ENCODE measurements at places on chromosomes 11 and 22.

DNA sequence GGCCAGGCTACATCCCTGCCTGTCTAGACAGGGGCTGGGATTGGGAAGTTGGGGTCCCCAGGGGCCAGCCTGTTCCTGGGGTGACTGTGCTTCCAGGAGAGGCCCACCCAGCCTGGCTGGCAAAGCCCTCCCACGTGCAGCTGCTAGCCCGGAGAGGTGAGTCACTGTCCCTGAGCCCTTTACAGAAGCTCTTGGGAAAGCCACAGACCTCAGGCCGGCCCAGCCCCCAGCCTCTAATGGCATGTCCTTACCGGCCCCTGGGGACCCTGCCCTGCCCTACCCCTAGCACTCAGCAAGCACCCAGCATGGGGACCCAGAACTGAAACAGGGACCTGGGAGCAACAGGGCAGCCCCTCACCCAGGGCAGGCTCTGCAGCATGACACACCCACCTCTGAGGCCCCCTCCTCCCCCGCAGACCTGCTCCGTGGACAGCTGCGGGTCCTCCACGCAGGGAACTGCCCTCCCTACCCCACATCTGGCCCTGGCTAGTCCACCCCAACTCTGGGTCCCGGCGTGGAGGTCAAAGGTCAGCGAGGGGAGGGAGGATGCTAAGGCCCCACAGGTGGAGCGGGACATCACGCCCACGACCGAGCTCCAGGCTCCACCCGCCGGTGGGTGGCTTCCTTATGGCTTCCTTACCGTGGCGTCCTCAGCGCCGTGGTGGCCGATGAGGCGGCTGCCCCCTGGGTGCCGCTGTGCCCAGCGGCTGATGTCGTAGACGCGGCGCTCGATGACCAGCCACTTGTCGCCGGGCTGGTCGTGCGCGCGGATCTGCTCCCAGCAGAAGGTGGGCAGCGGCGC lies 615 bp downstream of the FADS3 start:
- peak; percentile 64 for DNase-seq

GRCh38 chr11:12628314-12628713 lies 45.9 kb upstream of the TEAD1 start:
- DNase-seq: no peak

DNA sequence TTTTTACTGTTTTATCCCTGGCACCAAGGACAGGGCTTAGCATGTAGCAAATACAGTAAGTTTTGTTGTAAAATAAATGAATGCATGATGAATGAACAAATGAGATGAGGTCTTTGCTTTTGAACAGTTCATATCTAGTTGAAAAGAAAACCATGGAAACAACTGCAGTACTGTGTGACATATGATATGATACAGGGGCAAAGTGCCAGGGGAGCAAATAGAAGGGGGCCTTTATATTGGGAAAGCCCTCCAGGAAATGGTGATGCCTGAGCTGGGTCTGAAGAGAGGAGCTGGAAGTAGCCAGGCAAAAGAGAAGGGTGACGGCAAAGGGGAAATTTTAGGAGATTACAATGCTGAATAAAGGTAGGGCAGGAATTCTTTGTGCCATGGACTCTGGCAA lies 63.8 kb upstream of the UCP3 start:
- no peak for DNase-seq

DNA sequence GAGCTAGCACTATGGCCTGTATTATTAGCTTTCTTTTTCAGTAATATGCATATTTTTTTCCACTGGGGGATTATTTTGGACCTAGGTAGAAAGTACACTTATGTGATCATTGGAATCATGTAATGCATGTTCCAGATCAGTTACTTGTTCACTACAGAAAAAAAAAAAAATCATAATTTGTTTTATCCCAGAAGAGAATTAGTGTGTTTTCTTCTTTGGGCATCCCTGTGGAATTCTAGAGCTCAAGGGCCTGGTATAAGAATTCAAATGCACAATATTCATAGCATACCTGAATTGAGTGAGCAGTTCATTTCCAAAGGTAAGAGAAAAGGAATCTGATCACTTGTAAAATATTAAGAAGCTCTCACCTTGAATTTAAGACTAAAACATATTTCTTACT lies at the start of gene OR5T1:
OR5T1 (plus strand) TSS at position 301 of the 400 bp plus-strand sequence. CDS start 1,485 bp downstream, outside the sequence.
- no peak for DNase-seq

- DNase-seq: no peak
These were observed 4.5 kb downstream of the FTH1 start for GRCh38 chr11:61963016-61963281.

DNA sequence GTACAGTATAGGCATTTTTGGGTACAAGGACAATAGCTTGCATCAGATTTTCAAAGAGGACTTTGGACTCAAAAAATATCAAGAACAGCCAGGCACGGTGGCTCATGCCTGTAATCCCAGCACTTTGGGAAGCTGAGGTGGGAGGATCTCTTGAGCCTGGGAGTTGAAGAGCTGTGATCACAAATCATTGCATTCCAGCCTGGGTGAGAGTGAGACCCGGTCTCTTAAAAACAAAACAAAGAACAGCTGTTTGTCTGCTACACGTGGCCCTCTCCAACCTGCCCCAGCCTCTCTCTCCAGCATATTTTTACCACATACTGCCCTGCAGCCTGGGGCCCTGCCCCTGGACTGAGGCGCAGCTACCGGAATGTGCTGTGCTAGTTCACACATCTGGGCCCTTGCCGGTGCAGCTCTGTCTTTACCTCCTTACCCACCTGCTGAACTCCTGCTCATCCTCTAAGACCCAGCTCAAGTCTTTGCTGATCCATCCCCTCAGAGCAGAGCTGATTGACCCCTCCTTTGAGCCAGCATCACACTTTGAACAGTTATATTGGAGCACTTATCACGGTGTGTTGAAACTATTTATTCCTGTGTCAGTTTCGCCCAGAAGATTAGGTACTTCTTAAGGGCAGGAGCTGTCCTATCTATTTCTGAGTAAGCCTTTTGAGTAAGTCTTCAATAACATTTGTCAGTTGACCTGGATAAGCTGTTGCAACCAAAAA lies 29.4 kb downstream of the GRIK4 start:
- DNase-seq: no peak

- DNase-seq: no peak
These were observed 111.6 kb upstream of the ANO1 start for GRCh38 chr11:69966583-69966835.

GRCh38 chr11:87451395-87451794 lies 413.7 kb downstream of the TMEM135 start:
- DNase-seq: no peak

DNA sequence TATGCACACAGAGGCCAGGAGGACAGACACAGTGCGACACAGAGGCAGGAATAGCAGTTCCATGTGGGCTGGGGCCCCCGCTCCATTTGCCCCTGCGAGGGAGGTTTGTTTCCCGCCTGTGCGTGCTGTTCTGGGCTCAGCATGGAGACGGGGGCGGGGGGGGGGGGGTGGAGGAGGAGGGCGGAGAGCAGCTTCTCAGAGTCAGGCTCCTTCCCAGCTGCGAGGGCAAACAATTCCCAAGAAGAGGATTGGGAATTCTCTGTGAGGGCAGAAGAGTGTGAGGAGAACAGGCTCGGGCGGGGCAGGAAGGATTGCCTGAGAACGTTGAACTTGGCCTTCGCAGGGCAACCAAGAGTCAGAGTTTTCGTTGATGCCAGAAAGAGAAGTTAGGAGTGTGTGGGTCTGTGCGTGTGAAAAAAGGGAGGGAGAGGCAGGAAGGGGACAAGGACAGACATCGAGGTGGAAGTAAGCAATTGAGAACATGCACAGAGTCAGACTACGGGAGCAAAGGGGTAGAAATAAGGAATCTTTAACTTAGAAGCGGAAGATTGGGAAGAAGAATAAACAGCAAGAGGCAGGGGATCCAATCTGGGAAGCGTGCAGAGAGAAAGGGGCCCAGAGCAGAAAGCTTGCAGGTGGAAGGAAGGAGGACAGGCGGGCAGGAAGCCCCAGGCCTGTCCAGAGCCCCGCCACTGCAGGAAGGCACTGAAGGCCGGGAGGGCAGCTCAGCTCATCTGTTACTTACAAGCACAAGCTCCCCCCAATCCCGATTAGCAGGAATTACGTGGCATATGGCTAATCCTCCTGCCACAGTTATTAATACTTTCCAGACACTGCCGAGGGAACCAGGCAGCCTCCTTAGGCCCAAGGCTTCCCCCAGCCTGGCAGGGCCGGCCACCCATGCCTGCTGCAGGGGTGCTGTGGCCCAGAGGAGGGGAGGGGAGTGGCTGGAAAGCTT lies 15.6 kb upstream of the JAM3 start:
- no peak for DNase-seq

DNA sequence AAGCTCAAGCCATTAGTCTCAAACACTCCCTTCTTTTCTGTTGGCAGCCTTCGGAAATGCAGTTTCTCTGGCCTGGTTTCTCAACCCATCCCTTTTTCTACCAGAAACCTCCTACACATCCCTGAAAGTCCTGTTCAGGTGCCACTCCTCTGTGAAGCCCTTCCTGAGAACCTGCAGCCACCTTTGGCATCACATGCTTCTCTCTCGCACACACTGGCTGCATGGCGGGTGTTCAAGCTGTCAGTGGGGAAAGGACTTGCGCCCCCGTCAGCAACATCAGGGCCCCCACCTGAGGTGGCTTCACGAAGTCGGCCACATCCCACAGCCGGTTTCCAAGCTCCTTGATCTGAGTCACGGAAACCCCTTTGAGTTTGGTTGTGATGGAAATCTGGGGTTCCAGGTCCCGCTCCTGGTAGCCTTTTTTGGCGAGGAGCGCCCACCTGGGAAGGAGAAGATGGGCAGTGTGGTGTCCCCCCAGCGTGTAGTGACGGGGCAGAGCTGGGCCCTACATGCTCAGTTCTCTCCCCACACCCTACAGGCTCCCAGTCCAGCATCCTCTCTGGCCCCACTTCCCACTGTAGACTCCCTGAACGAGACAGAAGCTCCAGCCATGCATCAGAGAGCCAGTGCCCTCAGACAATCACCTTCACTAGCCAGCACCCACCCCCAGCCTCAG lies 1.7 kb upstream of the LRRC74B start:
- DNase-seq: peak; percentile 5

DNA sequence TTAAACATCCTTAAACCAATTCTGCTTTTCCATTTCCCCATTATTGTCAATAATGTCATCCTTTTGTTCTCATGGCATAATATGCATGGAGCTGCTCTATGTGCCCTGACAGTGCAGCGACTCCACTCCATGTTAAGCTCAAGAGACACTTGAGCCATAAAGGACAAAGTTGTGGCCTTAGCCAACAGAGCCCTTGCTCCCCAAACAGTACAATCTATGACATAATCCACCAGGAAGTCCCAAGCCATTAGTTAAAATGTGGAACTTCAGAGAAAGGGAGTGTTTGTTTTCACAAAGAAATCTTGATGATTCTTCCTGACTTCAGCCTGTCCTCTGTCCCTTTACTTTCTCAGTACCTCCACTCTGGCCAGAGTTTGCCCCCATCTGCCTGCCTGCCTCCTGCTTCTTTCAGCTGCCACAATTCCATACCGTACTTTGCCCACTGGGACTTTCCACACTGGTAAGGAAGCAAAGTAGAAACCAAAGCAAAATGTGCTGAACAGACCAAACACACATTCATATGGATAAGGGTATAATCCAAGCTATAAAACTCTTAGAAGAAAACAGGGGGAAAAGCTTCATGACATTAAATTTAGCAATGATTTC lies 46.3 kb upstream of the ZC3H12C start:
- DNase-seq: no peak

GRCh38 chr11:104772806-104773241 lies 125.4 kb downstream of the CASP12 start:
- DNase-seq: peak; percentile 90

- DNase-seq: no peak
These were observed 3.6 kb downstream of the SHANK3 start for GRCh38 chr22:50676180-50676636.

DNA sequence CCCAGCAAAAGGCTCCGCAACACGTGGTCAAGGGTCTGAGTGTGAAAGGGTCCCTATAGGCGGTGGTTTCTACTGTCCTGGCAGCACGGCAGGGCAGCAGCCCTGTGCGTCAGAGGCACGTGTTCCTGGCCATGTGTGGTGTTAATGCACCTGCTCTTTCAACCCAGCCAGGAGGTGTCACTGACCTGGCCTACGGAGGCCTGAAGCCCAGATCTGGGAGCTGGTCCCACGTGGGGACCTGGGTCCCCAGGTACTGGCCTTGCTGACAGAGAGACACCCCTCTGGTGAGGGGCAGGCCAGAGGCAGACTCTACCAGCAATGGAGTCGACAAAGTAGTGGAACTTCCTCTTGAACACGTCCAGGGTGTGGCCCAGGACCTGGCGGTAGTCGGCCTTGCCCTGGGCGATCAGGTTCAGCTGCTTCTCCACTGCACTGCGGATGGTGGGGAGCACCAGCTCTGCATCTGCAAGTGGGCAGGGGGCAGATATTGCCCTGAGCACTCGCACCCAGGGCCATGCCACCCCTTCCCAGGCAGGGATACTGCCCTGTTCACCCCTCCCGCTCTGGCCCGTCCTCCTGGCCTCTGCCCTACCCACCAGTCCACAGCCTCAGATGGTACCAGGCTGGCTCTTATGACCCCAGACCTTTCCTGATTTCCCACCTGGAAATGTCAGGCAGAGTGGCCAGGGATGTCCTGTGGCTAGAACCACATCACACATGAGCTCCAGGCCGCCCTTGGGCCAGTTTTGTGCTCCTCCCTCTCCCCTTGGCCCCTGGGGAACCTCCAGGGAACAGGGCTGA lies 6.8 kb upstream of the PPM1F start:
- DNase-seq: no peak

GRCh38 chr22:22838148-22838786 lies 49.3 kb upstream of the IGLL5 start:
- no peak for DNase-seq

GRCh38 chr22:43926349-43926710 lies 2.7 kb downstream of the PNPLA3 start:
- DNase-seq: peak; percentile 81

DNA sequence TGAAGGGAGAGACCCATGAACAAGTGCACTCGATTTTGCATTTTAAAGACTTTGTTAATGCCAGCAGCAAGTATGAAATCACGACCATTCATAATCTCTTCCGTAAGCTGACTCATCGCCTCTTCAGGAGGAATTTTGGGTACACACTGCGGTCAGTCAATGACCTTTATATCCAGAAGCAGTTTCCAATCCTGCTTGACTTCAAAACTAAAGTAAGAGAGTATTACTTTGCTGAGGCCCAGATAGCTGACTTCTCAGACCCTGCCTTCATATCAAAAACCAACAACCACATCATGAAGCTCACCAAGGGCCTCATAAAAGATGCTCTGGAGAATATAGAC lies 5.9 kb downstream of the SERPIND1 start:
- no peak for DNase-seq
